ENCODE measurements at places on chromosomes 3 and 15.

- DNase-seq = no peak
Measured at GRCh38 chr15:91146728-91147127, 46.7 kb downstream of the SV2B start.

GRCh38 chr15:41817327-41817726 is 10.6 kb upstream of the JMJD7 start:
- DNase-seq = no peak

GRCh38 chr3:192841428-192841827 is 76.2 kb downstream of the MB21D2 start:
- DNase-seq = no peak

- DNase-seq = no peak
Measured at GRCh38 chr3:156170571-156170970, 50.2 kb downstream of the KCNAB1 start.

- no peak for DNase-seq
Measured at GRCh38 chr3:128550471-128551126, 57.6 kb upstream of the GATA2 start.

DNA sequence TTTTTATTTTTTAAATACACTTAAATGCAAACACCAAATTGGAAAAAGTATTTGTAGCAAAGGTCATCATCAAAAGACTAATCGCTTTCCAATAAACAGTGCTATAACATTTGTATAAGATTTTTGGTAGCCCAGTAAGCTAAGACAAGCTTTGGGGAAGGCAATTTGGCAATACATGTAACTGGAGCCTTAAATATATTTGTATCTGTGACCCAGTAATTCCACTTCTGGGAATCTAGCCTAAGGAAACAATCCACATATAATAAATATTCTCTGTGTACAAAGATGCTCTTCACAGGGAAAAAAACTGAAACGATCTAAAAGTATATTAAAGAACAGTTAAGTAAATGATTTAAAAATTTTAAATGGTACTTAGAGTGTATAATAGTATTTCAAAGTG is 65.5 kb upstream of the TJP1 start:
- DNase-seq = no peak

DNA sequence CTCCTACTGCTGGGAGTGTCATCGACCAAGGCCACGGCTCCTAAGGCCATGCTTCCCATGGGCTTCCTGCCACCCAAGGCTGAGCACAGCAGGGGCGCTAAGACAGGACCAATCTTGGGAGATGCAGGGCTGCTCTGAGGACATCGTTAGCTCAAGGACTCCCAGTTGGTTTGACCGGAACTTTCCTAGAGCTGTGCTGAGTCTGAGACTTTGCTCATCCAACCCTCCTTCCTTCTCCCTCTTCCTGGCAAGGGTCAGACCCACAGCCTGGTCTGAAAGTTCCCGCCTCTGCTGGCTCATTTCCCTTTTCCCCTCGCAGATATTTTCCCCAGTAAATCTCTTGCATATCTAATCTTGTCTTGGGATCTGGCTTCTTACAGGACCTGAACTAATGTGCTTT is 57.2 kb downstream of the EPHB3 start:
- no peak for DNase-seq

DNA sequence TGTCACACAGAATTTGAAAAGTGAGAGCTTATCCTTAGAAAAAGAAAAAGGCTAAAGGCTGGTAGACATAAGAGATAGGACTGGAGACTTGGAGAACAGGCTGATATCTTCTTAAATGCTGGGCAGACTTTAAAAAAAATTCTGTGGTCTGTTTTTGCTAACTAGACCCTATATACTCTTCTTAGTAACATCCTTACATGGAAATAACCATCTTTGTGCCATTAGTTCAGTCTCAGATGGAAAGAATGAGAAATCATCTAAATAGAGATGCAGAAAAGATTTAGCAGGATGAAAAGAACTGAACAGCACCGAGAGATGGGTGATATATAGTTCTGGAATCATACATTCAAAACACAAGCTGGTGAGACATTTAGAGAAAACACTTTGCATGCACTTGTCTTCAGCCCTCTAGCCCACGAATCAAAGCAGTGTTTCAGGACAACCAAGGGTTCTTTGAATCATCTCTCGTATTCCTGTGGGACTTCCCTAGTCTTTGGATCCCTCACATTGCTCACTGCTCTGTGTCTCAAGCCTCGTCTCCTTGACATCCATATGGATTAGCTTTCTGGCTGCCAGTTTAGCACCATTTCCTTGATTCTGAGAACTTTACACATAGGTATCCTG is 93.0 kb upstream of the LYSMD4 start:
- no peak for DNase-seq

DNA sequence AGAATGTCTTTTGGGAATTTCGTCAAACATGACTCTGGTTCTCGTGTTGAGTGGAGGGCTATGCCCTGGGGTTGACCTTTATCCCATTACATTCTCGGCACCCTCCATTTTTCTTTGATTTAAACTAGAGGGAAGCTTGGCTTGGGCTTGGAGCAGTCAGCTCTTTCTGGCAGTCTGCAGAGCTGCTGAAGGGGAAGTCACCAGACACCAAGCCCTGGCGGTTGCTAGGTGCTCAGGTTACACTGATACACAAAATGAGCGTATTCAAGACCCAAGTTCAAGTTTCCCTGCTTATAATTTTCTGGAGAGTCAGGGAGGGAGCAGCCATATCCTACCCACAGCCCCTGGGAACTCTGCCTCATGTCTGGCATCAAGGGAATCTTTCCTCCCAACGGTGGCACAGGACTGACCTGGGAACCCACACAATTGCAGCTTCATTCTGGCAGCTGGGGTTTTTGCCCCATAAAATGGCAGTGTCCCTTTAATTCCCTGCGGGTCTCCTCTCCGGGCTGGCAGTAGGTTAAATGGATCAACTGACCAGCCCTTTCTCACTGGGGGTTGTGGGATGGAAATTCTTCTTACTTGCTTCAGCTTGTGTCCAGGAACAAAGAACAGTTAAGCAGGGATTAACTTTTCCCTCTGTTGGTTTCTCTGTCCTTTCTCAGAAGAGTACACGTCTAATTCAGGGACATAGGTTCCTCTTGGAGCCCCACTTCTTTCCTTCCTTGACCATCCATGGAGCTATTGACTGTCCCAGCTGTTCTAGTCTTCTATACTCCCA is 110.0 kb upstream of the DLG1 start:
- DNase-seq = no peak

GRCh38 chr3:42856544-42856943 is 19.1 kb downstream of the CYP8B1 start:
- DNase-seq = no peak

DNA sequence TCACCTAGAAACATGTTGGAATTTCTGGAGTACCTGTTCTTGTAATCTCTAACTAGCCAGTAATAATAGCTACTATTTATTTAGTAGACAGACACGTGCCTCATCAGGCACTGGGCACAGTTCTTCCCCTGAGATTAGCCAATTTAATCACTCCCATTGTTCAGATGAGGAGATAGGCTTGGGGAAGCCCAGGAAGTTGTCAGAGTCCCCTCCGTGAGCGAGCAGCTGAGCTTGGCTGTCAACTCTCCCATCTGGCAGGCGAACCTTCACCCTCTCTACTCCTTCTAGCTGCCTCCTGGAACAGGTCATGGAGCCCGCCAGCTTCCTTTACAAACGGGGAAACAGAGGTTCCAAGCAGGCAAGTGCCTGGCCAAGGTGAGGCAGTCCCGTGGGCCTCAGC is 31.1 kb upstream of the FGD5 start:
- DNase-seq = no peak

DNA sequence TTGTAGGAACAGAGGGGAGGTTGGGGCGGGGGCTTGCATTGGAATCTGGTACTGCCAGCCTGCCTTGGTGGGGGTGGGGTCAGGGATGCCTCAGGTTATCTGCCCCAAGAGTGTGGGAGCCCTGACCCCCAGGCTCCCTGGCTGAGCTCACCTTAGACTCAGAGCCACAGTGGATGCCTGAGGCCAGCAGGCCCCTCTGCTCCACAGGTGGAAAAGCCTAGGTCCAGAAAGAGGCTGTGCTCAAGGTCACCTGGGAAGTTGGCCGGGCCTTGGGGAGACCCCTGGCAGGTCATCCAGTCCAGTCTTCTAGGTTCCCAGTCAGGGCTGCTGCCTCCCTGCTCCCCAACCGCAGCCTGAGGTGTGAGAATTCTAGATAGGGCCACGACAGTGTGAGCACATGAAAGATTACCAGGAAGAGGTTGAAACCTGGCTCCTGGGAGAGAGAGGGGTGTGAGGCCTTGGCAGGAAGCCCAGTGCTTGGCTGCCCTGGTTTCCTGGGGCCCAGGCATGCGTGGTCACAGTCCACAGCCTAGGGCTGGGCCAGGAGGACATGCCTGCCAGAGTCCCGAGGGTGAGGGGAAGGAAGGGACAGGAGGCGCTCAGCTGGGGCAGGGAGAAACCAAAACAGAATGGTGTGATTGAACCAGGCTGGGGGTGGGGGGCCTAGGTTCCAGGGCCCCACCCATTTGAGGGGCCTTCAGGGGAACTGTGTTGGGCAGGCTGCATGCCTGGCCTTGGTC is 4.9 kb downstream of the HDAC11 start:
- DNase-seq = peak; percentile 8

DNA sequence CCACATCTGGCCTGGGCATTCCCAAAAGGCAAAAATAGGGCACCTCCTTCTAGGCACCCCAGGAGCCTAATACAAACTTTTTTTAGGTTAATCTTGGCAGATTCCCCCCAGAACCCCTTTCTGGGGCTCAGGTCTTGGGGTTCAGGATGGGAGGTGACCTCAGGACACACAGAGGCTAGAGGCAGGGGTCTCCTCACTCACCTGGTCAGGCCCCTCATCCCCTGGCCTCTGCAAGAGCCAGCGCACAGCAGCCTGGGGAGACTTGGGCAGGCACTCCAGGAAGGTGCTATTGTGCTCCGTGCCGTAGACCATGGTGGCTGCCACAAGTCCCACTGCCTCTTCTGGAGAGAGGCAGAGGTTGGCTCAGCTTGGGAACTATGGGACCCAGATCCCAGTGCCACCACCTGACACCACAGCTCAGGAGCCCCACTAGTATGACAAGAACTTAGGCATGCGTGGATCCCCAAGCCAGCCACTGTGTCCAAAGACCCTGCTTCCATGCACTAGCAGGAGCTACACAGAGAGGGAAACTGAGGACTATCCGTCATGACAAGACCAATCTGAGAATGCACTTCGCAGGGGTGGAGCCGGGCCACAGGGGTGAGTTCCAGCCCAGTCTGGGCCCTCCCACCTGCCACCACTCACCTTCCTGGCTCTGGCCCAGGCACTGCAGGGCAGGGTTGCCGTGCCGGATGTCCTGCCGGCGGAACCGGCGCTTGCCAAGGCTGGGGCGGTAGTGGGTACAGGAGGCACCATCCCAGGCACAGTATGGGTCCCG is 7.4 kb downstream of the SEMA3G start:
- DNase-seq = no peak

DNA sequence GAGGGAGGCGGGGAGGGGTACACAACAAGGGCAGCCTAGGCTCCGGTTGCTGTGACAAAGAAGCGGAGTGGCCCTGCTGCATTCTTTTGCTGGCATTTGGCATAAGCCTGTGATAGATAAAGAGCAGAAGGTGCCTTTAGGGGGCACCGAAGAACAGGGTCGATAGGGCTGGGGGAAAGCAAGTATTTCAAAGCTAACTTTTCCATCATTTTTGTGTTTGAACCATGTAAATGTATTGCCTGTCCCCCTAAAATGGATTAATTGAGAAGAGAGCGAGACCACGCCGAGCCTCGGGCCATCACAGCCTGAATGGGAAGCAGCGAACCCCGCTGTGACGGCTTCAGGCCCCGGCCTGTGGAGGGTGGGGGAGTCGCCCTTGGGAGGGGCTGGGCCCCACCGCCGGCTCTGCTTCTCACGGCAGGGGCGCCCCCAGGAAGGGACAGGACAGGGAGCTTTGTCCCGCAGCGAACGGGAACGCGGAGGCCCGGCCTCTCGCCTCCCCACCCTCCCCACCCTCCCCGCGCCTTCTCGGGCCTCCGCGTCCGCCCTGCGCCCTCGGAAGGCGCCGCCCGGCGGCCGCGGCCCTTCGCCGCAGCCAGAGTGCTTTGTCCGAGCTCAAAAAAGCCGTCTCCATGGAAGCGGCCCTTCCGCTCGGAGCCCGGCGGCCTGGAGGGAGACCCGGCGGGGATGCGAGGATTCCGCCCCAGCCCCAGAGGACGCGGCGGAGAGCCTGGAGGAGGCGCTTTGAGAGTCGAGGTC is 32.4 kb upstream of the ALDH1L1 start:
- DNase-seq = peak; percentile 32

DNA sequence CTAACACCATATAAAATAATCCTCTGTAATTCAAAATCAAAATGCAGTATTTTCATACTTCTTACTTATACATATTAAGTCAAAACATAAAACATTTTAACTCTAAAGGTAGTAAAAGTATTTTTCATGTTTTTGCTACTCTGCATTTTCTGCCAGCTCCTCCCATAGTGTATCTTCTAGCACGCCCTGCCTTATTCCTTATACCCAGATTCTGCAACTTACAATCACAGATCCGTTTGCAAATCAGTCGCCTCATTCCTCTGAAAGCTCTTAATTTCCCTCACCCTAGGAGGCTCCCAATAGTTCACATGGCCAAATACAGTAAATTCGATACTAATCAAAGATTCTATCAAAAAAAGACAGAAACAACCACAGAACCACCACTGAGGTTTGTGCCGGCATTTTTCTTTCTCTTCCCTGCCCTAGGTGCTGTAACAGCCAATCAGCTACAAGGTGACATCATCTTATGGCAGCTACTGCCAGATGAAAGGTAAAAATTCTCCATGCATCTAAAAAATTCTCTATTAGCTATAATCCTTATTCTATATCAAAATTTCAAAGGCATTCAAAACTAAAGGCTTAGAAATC is 72.9 kb downstream of the CLASP2 start:
- DNase-seq = peak; percentile 32

DNA sequence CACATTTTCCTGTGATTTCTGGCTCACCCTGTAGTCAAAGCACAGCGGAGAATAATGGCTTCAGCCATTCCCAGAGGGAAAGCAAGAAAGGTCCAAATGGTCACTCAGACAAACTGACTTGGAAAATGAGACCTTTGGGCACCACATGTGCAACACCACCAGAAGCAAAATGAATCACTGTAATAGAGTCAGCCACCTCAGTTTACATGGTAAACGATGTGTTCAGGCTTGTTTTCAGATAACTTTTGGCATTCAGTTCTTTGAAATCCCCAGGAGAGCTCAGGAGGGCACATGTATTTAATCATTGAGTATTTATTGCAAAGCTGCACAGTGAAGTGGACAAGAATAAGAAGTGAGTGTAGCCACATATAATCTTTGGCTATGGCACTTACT is 38.4 kb upstream of the ALCAM start:
- no peak for DNase-seq

- DNase-seq = no peak
Measured at GRCh38 chr3:53571264-53571663, 76.9 kb downstream of the CACNA1D start.

DNA sequence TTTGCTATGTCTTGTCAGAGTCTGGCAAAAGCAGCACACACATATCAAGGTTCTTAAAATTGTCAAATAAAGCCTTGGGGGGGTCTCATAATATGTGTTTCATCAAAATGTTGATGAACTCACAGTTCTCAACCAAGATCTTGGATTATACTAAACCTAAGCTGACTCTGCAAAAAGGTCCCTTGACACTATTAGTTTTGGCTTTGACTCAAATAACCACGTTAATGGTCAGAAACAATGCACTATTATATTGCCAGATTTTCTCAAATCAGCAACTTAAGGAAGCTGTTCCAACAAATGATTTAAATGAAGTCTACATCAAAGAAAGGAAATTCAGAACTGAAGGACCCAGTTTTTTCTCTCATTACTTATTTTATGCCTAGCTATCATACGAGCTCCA is 1063.9 kb downstream of the ROBO1 start:
- no peak for DNase-seq
